CD4-positive, alpha-beta T cell treated with Interleukin-4 for 4 hours (primary cell): ENCODE measurements at places on chromosomes 2 and 18.

DNA sequence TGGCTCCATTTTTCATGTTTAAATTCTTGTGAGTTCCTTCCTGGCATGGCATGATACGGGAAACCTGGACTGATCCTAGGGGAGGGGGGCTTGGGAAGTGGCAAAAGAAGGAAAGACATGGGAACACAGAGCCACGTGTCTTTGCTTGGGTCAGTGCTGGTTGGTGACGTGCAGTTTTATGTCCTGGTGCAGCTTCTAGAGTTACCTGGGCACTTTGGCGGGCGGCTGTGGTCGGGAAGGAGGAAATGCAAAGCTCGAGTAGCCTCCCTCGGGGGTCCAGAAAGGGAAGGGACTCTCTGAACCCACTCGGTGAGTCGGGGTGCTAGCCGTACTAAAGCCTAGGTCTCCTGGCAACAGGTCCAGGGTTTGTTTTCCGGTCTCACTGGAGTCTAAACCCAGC is 94.6 kb downstream of the APOB start:
- DNase-seq: no peak

- DNase-seq: no peak
Observed at GRCh38 chr2:120517751-120518469, 172.0 kb downstream of the INHBB start.

DNA sequence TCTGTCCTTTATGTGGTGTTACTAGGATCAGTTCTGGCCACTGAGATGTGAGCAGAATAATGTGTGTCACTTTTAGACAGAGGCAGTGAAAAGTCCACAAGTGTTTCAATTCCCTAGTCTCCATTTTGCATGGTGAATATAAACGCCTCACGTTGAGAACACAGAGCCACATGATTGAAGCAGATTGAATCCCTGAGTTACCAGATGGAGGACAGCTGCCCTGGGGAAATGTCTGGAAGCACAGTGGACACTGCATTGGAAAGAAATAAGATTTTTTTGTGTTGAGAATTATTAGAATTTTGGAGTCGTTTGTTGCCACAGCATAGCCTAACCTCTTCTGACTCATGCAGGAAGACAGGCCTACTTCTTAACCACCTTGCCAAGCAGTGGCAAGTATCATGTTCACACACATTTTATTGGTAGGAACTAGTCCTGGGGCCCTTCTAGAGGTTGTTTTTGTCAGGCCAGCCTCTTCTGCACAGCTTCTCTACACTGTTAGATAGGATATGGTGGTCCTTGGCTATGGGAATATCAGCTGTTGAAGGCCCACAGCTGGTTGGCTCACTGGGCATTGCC is 188.6 kb downstream of the TMEM182 start:
- DNase-seq: no peak

DNA sequence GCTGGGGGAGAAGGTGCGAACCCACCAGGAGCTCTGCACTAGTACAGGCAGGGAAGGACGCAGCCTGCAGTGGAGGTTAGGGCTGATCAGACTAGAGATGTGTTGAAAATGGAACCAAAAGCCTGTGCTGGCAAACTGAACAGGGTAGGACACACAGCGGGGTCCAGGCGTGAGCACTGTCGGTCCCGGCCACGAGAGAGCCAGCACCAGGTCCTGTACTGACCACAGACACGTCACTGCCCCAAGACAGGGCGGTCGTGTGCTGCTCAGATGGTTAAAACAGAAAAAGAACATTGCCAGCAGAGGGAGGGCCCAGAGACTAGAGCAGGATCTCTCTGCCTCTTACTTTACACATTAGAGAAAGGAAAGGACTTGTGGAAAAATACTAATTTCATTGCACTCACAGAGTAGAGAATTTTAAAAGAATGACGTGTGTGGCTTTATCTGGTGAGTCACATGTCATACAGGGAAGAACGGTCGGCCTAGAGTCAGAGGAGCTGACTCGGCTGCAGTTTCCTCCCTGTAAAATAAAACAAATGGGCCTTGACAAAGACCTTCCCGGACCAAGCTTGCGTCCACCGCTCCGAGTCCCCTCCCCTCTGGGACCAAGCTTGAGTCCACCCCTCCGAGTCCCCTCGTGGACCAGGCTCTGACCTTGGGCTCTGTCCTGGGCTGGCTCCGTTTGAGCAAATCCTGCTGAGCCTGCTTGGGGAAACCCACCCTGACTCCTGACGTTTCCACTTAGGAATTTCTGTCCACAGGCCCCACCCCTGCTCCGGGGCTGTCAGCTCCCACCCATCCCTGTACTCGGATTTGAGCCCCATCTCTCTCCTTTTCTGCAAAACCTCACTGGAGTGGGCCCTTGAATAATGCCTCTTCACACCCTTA is 16.7 kb upstream of the ADI1 start:
- DNase-seq: peak; percentile 3
